Activated effector memory CD4-positive, alpha-beta T cell treated with anti-CD3 and anti-CD28 coated beads, Interleukin-2, amount 50 U/mL, for 16 hours (primary cell): ENCODE measurements at places on chromosomes 5 and 9.

- peak; percentile 54 for DNase-seq
Measured at GRCh38 chr5:179125789-179126505, 65.8 kb downstream of the ZNF354C start.

- DNase-seq = no peak
Measured at GRCh38 chr9:125317704-125318103, 56.1 kb downstream of the GAPVD1 start.

DNA sequence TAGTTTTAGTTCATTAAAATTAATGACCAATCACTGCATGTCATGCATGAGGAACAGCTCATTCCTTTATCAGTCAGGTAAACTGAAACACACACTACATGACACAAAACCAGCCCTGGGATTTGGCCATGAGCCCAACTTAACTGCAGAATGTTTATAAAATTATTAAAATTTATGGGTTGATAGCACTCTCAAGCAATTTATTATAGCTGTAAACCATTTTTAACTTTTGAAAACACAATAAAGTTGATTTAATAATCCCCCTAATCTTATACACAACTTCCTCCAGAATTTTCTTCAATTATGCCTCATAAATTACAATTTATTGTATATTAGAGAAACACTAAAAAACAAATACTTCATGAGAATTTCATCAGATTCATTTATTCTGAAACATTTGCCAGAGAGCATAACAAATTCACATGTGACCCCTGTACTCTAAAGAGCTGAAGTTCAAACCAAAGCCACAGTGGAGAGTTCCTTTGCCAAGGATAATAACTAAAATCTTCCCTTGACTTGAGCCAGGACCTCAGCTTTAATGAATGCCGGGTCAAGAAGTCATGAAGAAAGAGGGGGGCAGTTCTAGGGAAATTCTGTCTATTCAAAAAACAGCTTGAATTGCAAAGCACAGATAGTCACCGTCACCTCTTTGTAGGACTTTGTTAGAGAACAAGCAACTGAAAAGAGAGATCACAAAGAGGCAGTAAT is 763.7 kb upstream of the GRAMD2B start:
- no peak for DNase-seq

DNA sequence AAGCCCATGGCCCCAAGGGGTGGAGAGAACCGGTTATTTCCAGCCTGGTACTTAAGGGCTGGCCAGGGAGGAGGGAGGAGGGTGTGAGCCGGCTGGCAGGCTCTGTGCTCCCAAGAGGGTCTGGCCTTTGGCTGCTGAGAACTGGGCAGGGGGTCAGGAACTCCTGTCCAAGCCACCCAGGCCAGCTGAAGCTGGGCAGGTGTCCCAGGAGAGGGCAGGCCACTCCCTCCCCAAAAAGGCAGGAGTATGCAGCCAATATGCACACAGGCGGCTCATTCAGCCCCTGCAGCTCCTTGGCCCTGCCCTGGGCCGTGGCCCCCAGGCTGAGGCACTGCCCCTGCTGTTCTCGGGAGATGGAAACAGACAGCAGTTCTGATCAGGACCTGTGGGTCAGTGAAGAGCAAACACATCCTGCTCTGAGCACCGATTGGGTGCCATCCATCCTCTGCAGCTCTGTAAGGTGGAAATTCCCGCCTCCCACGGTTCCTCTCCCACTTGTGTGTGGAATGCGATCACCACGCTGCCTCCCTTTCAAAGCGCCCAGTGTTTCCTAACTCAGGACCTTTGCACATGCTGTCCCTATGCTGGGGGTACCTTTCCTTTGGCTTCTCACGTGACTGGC is 17.1 kb upstream of the KIF12 start:
- peak; percentile 30 for DNase-seq

DNA sequence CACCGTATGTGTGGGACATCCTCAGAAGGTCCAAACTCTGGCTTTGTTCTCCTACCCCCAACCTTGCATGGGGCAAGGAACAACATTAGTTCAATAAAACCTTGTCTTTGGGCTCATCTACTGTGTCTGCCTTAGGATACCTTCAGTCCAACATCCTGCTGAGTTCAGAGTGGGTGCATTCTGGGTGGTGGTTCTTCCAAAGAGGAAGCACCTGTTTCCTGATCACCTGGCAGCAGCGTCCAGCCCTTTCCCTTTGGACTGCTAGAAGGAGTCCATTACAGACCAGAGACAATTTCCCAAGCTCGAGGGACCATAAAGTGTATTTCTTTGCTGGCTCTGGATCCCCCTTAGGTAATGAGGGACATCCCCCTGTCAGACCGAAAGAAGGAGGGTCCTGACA is 154.1 kb downstream of the SEMA6A start:
- no peak for DNase-seq

DNA sequence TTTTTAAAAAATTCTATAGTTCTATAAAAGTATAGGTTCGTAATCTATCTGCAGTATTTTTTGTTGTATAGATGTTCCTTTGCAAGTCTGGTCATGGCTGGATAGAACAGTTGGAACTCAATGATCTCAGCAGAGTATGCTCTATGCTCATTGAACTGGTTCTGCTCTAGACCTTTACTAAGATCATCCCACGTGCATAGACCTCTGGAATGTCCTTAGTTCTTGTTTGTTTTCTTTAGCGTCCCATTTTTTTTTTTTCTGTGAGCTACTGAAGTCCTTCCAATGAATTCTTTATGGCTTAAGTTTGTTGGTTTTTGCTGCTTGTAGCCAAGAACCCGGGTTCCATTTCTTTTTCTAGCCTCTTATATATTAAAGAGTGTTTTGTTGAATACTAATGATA is 3.5 kb downstream of the TMEM38B start:
- no peak for DNase-seq

- DNase-seq = no peak
Measured at GRCh38 chr9:795869-796268, 45.6 kb upstream of the DMRT1 start.

DNA sequence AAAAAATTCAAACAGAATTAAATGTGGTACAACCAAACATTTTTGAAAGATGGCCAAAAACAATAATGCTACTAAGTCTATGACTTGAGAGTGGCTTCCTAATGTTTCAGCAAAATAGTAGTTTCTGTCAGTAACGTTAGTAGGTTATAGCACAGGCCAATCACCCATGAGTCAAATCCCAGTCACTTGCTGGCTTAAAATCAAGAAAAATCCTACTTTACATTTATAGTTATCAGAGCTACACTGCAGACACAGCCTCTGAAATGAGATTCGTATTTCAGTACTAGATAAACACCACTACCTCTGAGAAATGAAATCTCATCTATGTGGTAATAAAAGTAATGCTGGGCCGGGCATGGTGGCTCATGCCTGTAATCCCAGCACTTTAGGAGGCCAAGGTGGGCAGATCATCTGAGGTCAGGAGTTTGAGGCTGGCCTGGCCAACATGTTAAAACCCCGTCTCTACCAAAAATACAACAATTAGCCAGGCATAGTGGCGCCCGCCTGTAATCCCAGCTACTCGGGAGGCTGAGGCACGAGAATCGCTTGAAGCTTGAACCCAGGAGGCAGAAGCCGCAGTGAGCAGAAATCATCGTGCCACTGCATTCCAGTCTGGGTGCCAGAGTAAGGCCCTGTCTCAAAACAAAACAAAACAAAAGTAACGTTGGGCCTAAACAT is 6.1 kb downstream of the ZDHHC21 start:
- no peak for DNase-seq

DNA sequence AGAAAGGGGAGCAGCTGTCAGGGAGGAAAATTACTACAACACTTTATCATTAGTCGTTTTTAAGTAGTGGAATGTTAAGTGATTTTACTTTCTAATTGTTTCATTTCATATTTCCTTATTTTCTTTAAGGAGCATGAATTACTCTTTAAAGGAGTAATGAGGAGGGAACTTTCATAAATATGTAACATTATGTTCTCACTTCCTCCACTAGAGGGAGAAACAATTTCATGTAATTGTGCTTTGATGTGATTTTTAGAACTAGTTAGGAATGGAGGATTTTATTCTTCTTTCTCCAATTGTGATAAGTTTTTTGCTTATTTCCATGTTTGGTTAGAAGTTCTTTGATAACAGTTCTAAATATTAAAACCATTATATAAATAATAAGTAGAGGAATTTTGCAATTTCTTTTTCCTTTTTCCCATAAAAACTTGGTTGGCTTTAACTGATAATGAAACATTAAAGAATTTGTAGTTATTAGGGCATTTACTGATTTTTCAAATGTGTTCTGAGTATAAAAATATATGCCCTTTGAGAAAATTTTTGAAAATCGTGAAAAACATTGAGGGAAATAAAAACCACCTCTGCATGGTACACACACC is 25.6 kb downstream of the CEP78 start:
- DNase-seq = no peak

- DNase-seq = no peak
Measured at GRCh38 chr5:177546258-177546741, 8.1 kb downstream of the FAM193B start.

DNA sequence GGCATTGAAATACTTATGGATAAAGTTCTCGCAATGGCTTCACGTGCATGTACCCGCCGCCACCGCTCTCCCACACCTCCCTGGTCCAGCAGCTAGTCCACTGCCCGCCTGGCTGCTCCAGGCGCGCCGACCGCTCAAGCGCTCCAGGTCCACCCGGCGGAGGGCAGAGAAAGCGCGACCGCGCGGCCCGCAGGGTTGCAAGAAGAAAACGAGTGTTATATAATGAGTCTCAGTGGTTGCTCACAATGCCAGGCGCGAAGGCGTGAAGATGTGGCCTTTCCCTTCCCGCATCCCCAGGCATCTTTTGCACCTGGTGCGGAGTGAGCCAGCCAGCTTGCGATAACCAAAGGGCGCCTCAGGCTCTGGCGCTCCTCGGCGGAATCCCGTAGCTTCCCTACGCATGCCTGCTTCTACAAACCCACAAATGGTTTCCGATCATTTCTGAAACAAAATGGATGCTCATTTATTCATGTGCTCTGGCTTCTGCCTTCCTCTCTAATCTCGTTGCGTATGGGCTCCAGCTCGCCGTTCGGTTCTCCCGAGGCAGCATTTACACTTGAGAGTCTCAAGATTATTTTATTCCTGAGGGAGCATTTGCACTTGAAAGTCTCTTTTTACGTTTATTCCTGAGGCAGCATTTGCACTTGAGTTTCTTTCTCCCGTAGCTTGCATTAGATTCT is 25.7 kb downstream of the CDKN2A start:
- no peak for DNase-seq

GRCh38 chr9:69582544-69583297 is 89.5 kb downstream of the APBA1 start:
- DNase-seq = no peak

- no peak for DNase-seq
Measured at GRCh38 chr5:3313569-3313968, 282.1 kb upstream of the IRX1 start.

- DNase-seq = no peak
Measured at GRCh38 chr5:148924817-148925216, 98.4 kb downstream of the ADRB2 start.

GRCh38 chr5:111776913-111777781 is 20.2 kb upstream of the NREP start:
- DNase-seq = no peak

DNA sequence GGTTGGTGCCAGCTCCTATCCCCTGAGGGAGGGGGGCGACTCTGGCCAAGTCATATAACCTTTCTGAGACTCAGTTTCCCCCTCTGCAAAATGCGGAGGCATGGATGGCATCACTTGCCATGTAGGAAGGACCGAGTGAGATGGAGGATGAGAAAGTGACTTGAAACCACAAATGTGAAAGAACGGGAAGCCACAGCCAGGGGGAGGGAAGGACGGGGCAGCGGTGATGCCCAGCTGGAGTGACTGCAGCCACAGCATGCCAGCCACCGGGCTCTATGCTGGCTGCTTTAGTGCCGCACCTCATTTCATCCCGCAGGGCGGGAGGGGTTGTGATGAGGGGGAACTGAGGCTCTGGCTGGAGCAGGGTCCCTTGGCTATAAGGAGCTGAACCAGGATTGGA is 74.5 kb downstream of the HMCN2 start:
- no peak for DNase-seq

GRCh38 chr5:146993876-146994530 is 115.4 kb upstream of the PPP2R2B start:
- no peak for DNase-seq

GRCh38 chr9:26662476-26662875 is 230.1 kb downstream of the CAAP1 start:
- DNase-seq = no peak

DNA sequence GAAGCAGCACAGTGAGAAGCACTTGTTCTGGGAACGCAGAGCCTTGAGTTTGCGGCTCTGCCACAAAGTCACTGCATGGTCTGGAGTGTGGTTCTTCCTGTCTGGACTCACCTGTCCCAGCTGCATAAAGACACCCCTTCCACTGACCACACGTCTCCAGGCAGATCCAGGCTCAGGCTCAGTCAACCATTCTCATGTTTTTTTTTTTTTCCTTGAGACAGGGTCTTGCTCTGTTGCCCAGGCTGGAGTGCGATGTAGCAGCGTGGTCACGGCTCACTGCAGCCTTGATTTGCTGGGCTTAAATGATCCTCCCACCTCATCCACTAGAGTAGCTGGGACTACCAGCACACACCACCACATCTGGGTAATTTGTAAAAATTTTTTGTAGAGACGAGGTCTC is 102.9 kb upstream of the KLF4 start:
- no peak for DNase-seq

GRCh38 chr9:113231701-113232100 is 10.4 kb downstream of the SLC31A1 start:
- no peak for DNase-seq

DNA sequence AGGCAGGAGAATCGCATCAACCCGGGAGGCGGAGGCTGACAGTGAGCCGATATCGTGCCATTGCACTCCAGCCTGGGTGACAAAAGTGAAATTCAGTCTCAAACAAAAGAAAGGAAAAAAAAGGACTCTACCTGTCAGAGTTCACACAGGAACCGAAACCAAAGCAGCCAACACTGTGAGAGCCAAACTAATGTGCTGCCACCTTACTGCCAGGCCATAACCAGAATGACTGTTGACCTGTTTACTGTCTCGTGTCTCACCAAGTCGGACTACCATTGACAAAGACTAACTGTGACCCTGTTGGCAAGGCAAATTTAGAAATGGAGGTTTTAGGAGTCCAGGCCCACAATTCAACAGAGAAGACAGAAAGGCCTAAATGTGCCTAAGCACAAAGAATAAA is 112.4 kb downstream of the ANXA2R start:
- DNase-seq = no peak

- no peak for DNase-seq
Measured at GRCh38 chr5:127076315-127077129, 3.2 kb upstream of the C5orf63 start.

- DNase-seq = peak; percentile 79
Measured at GRCh38 chr5:134510970-134511795, 14.3 kb upstream of the JADE2 start.

- peak; percentile 14 for DNase-seq
Measured at GRCh38 chr9:134986957-134987356, 69.2 kb upstream of the FCN1 start.

DNA sequence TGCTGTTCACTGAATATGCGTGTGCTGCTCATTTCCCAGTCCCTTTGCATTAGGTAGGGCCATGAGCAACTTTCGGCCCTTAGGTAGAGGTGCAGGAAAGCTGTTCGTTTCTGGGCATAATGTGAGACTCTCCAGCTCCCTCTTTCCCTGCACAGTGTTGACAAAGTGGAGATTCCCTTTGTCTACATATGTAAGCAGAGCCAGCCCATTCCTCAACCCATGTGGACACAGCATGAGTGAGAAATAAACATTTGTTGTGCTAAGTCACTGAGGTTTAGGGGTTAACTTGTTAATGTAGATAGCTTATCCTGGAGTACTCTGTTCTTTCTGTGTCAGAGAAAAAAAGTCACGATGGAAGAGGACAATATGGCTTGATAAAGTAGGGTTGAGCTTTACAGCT is 343.8 kb downstream of the PSAT1 start:
- DNase-seq = no peak

GRCh38 chr5:107840592-107840991 is 169.9 kb upstream of the EFNA5 start:
- DNase-seq = no peak
